GM06990 (cell line): ENCODE measurements at places on chromosomes 7 and 10.

- DNase-seq, result no peak
Observed at GRCh38 chr7:155669717-155670505, 25.4 kb downstream of the RBM33 start.

DNA sequence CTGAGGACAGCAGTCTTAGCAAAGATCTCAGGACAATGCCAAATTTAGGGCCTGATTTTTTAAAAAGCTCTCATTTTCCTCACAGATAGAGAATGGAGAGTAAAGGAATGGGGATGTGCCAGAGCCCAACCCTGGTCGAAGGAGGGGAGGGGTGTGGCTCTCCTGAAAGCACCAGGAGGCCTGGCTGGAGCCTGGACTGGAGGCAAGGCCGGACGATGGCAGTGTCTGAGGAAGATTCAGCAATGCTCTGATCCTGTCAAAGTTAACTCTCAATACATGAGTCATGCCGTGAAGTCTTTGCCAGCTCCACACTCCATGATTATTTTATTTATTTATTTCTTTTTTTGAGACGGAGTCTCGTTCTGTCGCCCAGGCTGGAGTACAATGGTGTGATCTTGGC is 108.3 kb downstream of the UPF2 start:
- DNase-seq, result no peak

GRCh38 chr10:113059371-113059780 is 109.3 kb downstream of the TCF7L2 start:
- no peak for DNase-seq

GRCh38 chr10:24008164-24009091 is 200.5 kb upstream of the KIAA1217 start:
- no peak for DNase-seq

GRCh38 chr7:26859720-26860119 is 4.7 kb downstream of the SKAP2 start:
- DNase-seq, result no peak

GRCh38 chr10:27912231-27912630 is 86.6 kb downstream of the ODAD2 start:
- no peak for DNase-seq

DNA sequence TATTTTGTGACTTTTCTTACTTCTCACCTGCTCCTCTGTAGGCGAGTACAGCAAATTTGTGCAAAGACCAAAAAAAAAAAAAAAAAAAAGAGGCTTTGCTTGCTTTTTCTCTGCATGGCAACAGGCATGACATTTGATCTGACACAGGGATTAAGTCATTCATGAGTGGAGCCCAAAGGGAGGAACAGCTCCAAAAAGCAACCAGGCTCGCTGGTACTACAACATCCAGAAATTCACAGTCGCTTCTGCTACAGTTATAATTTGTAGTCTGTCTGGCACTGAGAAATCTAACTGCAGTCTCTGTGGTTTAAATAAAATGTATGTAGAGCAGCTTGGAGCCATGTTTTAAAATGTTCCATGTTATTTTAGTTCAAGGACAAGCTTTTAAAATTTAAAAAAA is 31.7 kb downstream of the MKX start:
- DNase-seq, result no peak

- no peak for DNase-seq
Observed at GRCh38 chr10:78805176-78805575, 263.6 kb upstream of the ZMIZ1 start.

- no peak for DNase-seq
Observed at GRCh38 chr10:15096661-15097010, 519 bp upstream of the RPP38 start.

DNA sequence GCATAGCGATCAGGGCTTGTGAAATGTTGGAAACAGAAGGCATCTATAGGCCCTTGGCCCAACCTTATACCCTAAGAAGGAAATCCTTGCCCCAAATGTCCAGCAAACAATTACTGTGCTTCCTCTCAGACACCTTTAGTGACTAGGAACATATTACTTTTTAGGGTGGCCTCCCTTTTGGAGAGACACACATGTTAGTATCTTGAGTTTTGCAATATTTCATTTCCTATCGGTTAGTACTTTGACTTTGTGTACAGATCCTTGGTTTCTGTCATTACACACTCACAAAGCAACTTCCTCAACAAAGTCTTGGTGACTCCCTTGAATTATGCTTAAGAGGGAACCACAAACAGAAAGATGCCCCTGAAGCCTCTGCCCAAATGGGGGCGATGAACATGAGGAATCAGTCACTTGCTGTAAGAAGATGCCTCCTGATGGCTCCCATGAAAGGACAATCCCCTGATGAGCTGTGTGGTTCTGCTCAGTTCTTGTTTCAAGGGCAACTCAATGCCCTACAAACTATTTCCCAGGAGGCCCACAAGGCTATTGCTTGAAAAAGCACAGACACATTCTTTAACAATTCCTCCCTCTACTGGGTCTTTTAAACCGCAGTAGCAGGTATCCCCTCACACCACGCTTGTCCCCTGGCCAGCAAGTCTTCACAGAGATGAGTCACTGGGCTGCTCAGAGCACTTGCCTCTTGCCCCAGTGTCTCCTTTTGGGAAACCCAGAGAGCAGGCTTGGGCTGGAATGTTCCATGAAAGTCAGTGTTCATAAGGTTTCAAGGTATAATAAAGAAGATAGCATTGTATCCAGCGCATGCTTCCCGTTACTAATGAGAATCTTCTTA is 196.2 kb downstream of the FANK1 start:
- DNase-seq, result no peak

- no peak for DNase-seq
Observed at GRCh38 chr7:10192074-10192473, 781.6 kb upstream of the PHF14 start.

DNA sequence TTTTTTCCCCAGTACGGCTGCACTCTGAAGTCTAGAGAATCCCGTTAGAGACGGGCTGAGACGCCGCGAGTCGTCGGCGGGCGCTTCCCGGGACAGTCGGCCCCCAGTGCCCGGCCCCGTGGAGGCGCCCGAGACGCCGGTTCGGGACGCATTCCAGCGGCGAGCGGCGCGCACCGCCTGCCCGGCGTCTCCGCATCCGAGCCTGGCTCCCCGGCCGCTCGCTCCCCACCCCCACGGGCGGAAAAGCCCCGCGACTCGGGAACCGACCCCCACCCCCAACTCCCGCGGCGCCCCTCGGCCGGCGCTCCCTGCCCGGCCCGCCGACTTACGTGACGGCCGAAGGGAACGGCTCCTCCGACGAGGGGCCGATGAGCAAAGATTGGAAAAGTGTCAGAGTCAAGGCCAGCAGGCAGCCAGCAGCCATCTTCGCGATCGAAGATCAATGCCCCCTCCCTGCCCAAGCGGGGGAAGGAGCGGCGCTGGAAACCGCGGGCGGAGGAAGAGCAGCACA is 486 bp downstream of the CACNA2D1 start:
- DNase-seq, result no peak

DNA sequence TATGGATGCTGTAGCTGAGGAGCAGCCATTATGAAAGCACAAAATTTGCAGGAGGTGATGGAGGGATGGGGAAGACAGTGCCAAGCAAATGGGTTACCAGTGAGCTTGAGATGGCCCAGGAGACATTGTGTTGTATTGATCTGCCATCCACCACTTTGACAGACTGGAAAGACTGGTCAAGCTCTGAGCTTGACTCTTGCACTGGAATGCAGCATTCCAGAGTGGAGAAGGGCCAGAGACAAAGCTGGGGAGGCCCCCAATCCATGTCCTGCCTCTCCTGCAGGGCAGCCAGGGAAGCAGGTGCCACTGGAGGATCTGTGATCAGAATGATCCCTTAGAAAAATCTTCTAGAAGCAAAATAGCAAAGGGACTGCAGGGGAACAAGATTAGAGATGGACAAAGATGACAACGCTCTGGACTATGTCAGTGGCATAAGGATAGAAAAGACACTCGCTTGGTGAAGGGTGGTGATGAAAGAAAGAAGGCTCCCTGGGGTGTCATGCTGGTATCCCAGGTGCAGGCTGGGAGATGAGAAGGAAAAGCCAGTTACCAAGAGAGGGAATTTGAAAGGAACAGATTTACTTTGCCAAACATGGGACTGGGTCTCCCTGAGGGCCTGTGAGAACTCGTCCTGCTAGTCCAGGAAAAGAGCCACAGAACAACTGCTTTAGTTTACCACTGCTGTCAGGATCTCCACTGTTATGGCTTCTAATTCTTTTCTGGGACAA is 5.0 kb downstream of the GSDME start:
- DNase-seq, result no peak

- no peak for DNase-seq
Observed at GRCh38 chr10:45817130-45817859, 30.0 kb downstream of the AGAP4 start.

DNA sequence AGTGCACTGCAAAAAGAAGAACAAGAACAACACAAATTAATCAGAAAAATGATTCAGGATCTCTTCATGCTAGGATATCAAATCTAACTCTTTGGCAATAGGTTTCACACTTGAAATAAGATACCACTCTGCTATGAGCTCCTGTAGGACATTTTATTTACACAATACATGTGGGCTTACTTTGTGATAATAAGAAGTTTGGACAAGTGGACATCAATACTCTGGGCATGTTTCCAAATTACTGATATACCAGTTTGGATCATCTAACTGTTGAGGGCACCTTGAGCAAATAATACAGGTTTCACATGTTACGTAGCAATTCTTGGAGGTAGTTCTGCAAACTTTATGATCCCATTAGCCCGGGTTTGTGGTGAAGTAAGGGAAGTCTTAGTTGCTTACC is 59.8 kb downstream of the CPVL start:
- no peak for DNase-seq

GRCh38 chr7:155224116-155224811 is 73.4 kb upstream of the INSIG1 start:
- DNase-seq, result no peak

GRCh38 chr7:16066805-16067459 is 354.4 kb downstream of the CRPPA start:
- DNase-seq, result no peak

DNA sequence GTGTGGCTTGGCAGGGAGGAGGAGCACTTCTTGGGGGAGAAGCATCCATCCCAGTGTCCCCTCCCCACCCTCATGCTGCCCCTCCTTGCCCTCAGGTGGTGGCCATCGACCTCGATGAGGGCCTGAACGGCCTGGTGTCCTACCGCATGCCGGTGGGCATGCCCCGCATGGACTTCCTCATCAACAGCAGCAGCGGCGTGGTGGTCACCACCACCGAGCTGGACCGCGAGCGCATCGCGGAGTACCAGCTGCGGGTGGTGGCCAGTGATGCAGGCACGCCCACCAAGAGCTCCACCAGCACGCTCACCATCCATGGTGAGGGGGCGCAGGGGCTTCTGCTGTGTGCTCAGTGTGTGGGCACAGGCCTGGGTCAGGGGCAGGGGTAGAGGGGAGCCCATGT is 14.8 kb downstream of the C10orf105 start:
- no peak for DNase-seq

DNA sequence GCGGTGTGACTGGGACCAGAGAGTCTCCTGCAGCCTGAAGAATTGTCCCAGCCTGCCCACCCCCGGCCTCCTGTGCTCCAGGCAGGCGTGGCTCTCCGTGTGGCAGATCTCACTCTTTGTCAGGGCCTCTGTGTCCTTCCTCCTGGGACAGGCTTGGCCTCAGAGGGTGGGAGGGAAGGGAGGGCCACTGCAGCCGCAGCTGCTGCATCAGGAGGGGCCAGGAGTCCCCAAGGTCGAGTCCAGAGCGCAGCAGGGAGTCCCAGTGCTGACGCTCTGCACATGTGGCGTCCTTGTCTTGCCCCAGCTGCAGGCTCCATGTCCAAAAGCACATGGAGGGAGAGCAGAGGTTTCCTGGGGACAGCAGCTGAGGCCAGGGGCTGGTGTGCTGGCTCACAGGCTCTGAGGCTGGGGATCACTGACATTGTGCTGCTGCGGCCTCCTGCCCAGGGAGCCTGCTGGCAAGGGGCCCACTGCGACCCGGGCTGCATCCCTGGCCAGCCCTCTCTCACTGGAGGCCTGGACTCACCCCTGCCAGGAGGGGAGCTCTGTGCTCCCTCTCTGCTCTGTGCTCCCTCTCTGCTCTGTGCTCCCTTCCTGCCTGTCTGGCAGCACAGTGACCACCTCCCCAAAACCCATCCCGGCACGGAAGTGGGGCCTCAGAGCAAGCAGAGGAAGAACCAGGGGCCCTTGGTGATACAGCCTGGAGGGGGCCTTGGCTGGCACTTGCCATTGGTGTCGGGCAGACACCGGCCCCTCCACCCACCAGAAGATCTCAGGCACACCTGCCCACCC is 114.6 kb upstream of the RET start:
- no peak for DNase-seq

- DNase-seq, result no peak
Observed at GRCh38 chr7:498678-499641, 20.7 kb downstream of the PDGFA start.
